ENCODE measurements at places on chromosomes 5 and 9.

- DNase-seq = no peak
These were observed 331.0 kb upstream of the EDIL3 start for GRCh38 chr5:84715686-84716085.

GRCh38 chr9:69549310-69550202, 122.6 kb downstream of the APBA1 start:
- peak; percentile 40 for DNase-seq

DNA sequence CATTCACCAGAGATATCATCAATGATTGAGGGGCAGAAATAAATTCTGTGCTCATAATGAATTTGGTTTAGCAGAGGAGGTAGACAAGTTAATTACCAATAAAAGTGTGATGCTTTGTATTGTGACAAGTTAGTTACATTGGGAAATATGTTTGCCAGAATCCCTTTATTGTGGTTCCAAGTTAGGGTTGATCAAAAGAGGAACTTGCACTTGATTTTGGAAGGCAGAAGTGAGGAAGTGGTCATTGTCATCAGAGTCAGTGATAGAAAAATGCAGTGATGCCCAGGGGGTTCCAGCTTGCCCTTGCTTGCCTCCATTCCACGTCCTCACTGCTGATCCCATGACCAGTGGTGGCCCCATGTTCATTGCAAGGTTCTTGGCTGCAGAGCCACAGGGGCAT, 69.7 kb downstream of the SVEP1 start:
- no peak for DNase-seq

DNA sequence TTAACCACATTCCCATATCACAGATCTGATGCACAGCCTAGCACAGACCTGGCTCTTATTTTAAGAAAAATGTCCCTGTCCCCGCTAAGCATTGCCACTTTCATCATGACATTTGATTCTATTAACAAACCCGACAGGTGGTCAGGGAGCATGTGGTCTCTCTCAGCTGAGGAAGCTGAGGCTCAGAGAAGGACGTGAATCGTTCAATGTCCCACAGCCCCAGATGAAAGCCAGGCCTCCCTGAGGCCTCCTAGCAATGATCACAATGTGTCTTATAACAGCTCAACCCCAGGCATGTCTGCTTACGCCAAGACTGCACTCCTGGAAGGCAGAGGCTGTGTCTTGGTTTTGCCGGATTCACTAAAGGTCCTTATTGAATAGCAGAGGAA, 10.4 kb upstream of the CRB2 start:
- DNase-seq = no peak

GRCh38 chr5:150320044-150320613, 17.4 kb upstream of the ARSI start:
- no peak for DNase-seq

GRCh38 chr5:74975582-74975981, 76.8 kb downstream of the GCNT4 start:
- DNase-seq = no peak

GRCh38 chr9:134299068-134299467, 27.2 kb upstream of the RXRA start:
- no peak for DNase-seq

GRCh38 chr9:114367772-114368569, 19.8 kb downstream of the AKNA start:
- DNase-seq = no peak

GRCh38 chr9:15211160-15211814, 95.7 kb downstream of the TTC39B start:
- peak; percentile 75 for DNase-seq

DNA sequence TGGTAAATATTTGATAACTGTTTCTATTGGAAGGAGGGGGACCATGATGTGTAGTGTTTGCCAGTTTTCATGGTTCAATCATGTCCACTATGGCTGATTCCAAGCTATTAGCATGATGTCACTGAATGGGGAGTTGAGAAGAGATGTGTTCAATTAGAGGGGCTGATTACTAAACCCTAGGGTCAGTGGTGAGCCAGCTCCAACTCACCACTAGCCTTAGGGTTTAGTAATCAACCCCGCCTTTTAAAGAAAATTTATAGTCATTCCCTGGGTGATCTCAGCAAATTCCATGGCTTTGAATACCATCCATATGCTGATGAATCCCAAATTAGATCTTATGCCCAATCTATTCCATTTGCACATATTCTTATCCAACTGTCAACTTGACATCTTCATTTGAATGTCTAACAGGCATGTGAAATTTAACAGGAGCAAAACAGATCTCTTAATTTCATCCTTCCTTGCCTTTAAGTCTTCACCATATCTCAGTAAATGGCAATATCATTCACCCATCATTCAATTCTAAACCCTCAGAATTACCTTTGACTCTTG, 98.8 kb downstream of the GCNT1 start:
- no peak for DNase-seq

DNA sequence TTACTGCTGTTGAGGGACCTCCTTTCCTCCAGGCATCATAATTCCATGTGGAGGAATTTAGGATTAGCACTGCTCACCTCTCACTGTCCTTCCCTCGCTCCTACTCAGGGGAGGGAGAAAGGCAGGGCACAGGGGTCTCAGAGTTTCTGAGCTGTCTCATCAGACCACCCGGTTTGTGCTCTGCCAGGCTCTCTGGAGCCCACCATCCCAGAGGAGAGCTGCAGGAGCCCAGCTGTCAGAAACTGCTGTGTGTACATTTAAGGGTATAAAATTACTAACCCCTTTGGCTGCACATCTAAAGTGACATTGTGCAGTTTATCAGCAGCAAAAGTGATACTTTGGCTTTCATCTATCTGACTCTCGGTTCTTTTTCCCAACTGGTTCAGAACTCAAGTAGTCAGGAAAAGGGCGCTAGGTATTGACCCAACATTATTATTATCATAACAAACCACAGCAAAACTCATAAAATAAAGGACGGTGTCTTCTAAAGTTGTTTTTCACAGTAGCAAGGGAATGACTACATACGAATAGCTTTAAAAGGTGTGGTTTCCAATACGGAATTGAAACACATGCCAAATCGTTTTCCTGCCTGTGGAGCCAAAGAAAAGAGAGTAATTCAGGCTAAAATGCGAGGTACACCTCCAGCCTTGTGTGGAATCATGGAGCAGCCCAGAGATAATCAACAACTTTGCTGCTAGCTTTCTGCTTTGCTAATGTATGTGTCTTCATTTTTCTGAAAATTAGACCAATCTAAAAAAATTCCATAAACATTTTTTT, 348.1 kb downstream of the TMEM167A start:
- DNase-seq = no peak

- DNase-seq = no peak
These were observed 166.0 kb downstream of the ADAMTS12 start for GRCh38 chr5:33725806-33726205.

- DNase-seq = no peak
These were observed 19.1 kb downstream of the TNFSF8 start for GRCh38 chr9:114911167-114911821.

GRCh38 chr9:126661122-126661520, 47.4 kb downstream of the LMX1B start:
- no peak for DNase-seq

GRCh38 chr5:140319833-140320232, 16.9 kb upstream of the PFDN1 start:
- no peak for DNase-seq

GRCh38 chr5:55993731-55994494, 850 bp downstream of the IL6ST start:
- DNase-seq = peak; percentile 51

- no peak for DNase-seq
These were observed 492.4 kb upstream of the KLF4 start for GRCh38 chr9:107982001-107982400.

DNA sequence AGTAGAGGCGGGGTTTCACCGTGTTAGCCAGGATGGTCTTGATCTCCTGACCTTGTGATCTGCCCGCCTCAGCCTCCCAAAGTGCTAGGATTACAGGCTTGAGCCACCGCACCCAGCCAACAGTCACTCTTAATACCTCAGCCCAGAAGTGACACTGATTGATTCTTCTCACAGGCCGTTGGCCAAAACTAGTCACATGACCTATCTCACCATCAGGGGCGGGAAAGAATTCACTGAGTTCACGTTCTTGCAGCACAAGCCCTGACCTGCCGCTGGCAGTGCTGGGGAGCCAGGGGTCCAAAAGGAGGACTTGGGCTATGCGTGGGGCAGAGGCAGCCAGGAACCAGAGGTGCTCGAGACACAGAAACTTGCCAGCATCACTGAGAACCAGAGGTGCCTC, 55.0 kb upstream of the CPLX2 start:
- no peak for DNase-seq

DNA sequence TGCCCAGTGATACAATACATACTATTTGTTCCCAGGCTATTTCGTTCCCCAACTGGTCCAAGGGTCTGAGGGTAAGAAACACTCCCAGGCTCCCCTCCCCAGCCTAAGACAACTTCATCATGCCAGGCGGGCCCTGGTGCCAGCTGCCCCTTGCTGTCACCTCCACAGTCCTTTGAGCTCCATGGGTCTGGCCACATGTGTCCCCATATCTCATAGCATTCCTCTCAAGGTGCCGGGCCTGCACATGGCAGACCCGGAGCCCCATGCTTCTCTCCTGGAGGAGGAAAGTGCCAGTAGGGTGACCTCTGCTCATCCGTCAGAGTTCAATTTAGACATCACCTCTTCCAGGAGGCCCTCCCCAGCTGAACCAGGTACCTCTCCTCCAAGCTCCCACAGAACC, 120.5 kb downstream of the C5orf15 start:
- DNase-seq = no peak

GRCh38 chr5:140153905-140154304, 21.1 kb upstream of the CYSTM1 start:
- no peak for DNase-seq

DNA sequence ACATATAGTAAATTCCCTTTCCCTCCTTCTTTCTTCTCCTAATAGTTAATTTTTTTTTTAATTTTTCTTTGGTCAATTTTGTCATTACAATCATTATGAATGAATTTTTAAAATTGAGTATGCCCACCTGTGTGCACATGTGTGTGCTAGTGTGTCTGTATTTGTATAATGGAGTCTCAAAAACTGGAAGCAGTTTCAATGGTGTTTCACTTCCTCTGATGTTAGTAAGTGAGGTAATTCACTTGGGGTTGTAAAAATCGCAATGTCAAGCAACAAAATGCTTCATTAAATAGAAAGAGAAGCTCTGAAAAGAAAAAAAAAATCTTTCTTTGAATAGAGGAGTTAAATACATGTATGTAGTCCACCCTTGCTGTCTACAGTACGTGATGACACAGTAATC, 1467.6 kb upstream of the NUDT12 start:
- no peak for DNase-seq

- DNase-seq = no peak
These were observed 228.8 kb downstream of the SMARCA2 start for GRCh38 chr9:2243666-2244555.

DNA sequence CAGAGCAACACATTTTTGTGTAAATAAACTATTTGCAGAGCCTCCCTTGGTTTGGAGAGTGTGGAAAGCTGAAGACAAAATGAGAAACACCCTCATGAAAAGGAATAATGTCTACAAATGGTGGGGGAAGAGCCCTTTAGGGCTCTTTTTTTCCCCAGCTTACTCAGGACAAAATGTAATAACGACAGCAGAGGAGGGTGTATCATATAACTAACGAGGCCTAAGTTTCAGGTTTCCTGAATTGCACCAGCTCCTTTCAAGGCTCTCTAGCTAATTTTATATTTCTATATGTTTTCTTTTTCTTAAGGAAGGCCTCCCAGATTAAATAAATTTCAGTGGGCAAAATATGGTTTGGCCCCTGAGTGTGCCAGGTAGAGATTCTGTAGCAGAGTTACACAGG, 116.3 kb downstream of the FEM1C start:
- no peak for DNase-seq

DNA sequence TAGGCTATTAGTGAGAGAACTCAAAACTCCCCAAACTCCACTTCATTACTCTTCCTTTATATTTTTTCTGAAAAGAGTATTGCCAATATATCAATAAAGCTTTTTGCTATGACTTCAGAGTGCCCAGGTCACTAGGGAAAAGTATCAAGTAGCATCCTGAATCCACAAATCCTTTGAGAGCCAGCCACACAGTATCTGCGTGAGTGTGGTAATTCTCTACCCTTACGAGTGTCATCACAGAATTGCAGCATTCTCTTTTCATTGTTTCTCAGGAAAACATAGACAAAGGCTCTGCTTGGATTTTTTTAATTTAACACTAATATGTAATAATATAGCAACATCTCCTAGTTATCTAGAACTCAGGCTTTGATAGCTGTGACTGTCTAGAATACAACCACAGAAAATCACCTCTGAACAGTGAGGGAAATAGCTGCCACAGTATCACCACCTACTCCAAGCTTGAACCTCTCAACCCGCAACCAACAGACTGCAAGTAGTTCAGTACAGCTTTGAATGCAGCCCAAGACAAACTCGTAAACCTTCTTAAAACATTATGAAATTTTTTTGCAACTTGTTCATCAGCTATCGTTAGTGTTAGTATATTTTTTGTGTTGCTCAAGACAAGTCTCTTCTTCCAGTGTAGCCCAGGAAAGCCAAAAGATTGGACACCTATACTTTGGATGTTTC, 79.3 kb upstream of the CCDC152 start:
- no peak for DNase-seq

- no peak for DNase-seq
These were observed 240.1 kb downstream of the DNAH5 start for GRCh38 chr5:13704396-13704795.

DNA sequence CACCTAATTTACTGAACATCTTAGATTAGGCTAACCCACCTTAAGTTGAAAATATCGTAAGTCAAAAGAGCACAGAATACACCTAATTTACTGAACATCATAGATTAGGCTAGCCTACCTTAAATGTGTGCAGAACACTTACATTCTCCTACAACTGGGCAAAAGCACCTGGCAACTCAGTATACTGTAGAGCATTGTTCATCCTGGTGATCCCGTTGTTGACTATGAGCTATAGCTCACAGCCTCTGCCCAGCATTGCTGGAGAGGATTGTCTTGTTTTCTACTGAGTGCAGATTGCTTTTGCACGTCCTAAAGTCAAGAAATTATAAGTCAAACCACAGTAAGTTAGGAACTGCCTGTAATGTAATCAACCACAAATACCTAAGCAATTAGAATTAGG, 531.8 kb upstream of the CDH6 start:
- DNase-seq = no peak

GRCh38 chr5:67058998-67059743, 137.4 kb downstream of the CD180 start:
- DNase-seq = no peak

- DNase-seq = no peak
These were observed 1.1 kb downstream of the ARL10 start for GRCh38 chr5:176366232-176366894.

DNA sequence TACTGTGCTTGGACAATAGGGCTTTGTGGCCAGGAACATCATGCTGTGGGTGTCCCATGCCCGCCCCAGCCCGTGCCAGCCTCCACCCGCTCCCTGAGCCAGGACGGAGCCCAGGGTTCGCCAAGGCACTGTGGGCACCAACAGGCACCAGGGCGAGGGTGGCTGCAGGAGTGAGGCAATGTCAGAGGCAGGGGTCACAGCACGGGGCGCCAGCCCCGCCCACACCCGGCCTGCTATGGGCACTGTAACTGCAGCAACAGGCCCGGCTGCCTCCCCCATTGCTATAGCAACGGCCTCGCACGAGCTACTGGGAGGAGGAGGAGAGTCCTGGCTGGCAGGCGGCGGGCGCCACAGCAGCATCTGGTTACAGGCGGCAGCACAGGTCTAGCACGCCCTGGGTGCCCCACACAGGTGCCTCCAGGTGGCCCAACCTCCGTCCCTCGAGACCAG, 2.5 kb downstream of the ABCA2 start:
- DNase-seq = no peak
